ENCODE measurements at places on chromosomes 11 and 22. TPM values are rescaled to one million over a fixed set of nuclear protein-coding genes. Genes with fewer than 3 reads are reported as not detected.

- DNase-seq = no peak
These were observed 70.0 kb upstream of the IGLL5 start for GRCh38 chr22:22817468-22818201.

GRCh38 chr11:93490996-93491618, 52.1 kb downstream of the SMCO4 start:
- no peak for DNase-seq

GRCh38 chr11:61905067-61905696, 12.2 kb downstream of the RAB3IL1 start:
- no peak for DNase-seq

- DNase-seq = no peak
These were observed 13.0 kb upstream of the CHRM4 start for GRCh38 chr11:46404476-46405017.

- DNase-seq = no peak
These were observed 58.8 kb upstream of the SYN3 start for GRCh38 chr22:33116841-33117547.

Gene MUC5AC
- not detected for polyA plus RNA-seq

Gene SLC22A25
- not detected for polyA plus RNA-seq

All from endothelial cell of umbilical vein (primary cell).